MV-4-11 (cell line): ENCODE measurements at places on chromosomes 6 and 20.

DNA sequence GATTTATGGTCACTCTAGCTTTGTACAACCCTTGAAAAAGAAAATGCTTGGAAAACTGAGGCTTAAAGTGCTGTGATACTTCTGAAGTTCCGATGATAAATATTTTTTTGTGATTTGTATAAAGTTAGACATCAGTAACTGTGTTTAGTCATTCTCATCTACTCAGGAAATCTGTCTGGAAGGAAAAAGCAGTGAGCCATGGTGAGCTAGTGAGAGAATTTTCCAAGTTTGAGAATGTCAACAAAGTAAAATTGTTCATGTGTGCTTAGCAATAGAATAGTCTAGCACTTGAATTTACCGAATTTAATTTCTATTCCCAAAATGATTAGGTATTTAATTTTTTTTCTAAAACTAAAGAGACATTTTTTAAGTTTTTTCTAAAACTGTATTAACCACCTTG is 41.3 kb upstream of the PLCB4 start:
- DNase-seq = no peak

GRCh38 chr6:159013229-159013628 is 13.2 kb upstream of the RSPH3 start:
- peak; percentile 80 for DNase-seq

- peak; percentile 82 for DNase-seq
These were observed 28.3 kb downstream of the RSPO4 start for GRCh38 chr20:973785-974194.

GRCh38 chr6:45946352-45946751 is 69.3 kb downstream of the CLIC5 start:
- DNase-seq = no peak

DNA sequence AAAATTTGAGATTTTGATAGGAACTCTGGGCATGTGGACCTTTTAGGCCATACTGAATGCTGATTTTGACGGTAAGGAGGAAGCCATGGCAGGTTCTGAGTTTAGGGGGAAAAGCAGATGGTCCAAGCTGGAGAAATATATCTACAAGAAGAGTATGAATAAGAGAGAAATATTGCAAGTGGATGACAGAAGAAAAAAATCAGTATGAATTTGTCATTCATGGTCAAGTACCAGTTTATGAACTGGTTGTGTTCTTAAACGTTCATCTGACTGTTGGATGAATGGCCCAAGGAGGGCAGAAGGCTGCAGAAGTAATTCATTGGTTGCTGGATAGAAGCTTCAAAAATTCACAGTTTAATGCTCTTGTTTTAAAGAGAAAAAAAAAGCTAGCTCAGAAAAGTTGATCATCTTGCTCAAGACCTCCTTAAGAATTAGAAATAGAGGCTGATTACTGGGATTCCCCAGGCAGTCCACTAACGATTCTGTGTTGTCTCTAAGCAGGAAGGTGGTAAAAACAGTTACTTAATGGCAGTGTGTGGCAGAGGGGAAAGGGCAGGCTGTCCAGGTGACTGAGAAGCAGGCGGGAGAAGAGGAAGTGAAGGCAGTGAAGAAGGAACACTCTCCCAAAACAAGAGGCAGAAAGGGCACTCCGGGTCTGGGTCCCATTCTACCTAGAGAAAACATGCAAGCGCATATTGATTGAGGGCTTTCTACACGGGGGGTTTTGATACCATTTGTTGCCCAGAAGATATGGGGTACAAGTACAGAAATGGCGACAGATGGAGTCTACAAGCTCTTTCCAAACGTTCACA is 2.0 kb upstream of the DUSP22 start:
- DNase-seq = no peak

- peak; percentile 66 for DNase-seq
These were observed at the start of gene IRAK1BP1 for GRCh38 chr6:78867370-78868040. IRAK1BP1 (plus strand) TSS chr6:78867551; CDS start chr6:78867577, 26 bp downstream.

DNA sequence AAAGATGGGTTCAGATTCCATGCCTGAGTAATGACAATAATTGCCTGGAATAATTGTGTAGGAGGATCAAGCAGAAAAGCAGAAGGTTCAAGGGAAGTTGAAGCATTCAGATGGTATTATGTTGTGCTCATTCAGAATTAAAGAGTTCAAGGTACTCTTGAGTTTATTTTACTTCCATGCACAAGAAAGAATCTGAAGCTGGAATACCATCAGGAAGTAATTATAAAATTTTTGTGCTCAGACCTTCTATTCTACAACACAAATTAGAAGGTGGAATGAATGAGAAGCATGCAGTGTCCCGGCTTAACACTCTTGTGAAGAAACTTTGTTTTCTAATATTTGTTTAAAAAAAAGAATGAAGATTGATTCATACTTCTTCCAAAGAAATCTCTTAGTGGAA is 139.4 kb upstream of the ENPP5 start:
- DNase-seq = no peak

GRCh38 chr6:157316871-157317814 is 6.2 kb downstream of the TMEM242 start:
- no peak for DNase-seq

GRCh38 chr20:56501116-56501515 is 23.4 kb upstream of the FAM209A start:
- DNase-seq = no peak

DNA sequence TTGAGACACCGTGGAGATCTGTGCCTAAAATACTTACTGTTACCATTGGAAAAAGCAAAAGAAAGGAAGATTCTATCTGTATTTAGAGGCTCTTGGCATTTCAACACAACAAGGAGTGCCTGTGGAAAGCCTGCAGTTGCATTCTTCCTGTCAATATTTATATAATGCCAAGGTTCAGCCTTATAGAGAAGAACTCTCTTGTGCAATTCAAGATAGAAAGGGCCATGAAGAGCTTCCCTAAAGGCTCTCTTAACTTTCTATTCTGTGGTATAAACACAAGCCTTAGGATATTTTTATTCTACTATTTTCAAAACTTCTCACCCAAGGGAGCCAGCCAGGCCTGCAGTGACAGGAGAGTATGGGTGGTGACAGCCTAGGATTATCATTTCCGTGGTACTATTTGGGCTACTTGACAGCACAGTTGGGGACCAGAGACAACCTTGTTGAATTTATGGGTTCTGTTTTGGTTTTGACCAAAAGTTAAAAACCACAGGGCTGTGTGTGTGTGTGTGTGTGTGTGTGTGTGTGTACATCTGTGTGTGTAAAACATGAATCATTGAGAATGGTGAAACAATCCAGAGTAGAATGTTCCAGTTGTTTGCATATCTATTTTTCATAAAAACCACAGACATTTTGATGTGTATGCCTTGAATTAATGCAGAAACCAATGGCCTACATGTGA is 700.9 kb upstream of the SLC35B3 start:
- peak; percentile 94 for DNase-seq

GRCh38 chr6:11179419-11180202 is 52.9 kb downstream of the NEDD9 start:
- DNase-seq = no peak

DNA sequence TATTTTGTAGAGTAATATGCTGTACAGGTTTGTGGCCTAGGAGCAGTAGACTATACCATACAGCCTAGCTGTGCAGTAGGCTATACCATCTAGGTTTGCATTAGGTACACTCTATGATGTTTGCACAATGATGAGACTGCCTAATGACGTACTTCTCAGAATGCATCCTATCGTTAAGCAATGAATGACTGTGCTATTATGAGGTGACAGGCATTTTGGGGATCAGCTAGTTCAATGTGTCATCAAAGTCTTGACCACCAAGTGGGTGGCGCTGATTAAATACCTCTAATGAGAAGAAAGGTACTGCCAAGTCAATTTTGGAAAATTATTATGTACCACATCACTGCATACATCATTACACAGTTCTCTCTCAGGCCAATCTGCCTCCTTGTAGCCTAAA is 190.2 kb downstream of the BACH2 start:
- no peak for DNase-seq
